ENCODE measurements at places on chromosomes 5 and 9. TPM values are rescaled to one million over a fixed set of nuclear protein-coding genes. Genes with fewer than 3 reads are reported as not detected.

The PAIP1 gene
- 144 TPM for total RNA-seq

The MAP1B gene
- total RNA-seq: 15.4 TPM

The GAS1 gene
- total RNA-seq: 0.34 TPM

The WDR38 gene
- total RNA-seq: not detected

The LTC4S gene
- not detected for total RNA-seq

The CEP120 gene
- total RNA-seq: 23.6 TPM

The GPR151 gene
- not detected for total RNA-seq

The CD14 gene
- total RNA-seq: 6.6 TPM

The CMBL gene
- 0.68 TPM for total RNA-seq

The MYORG gene
- total RNA-seq: 14.1 TPM

The SPATA9 gene
- not detected for total RNA-seq

The CD72 gene
- 1.0 TPM for total RNA-seq

The MCCC2 gene
- total RNA-seq: 23.6 TPM

The CDX1 gene
- not detected for total RNA-seq

The FGF18 gene
- 0.07 TPM for total RNA-seq

The IGFBPL1 gene
- not detected for total RNA-seq

All from nasal cavity respiratory epithelium epithelial cell of viscerocranial mucosa (primary cell).